HEK293T (cell line): ENCODE measurements at places on chromosomes 2 and 18.

- DNase-seq, result no peak
Observed at GRCh38 chr2:241618829-241619228, 18.1 kb downstream of the THAP4 start.

GRCh38 chr2:206863196-206863595 lies 76.1 kb upstream of the CPO start:
- no peak for DNase-seq

GRCh38 chr2:225074366-225074765 lies 32.1 kb upstream of the DOCK10 start:
- DNase-seq, result no peak

- DNase-seq, result no peak
Observed at GRCh38 chr2:150371044-150371818, 116.2 kb downstream of the RND3 start.

- DNase-seq, result no peak
Observed at GRCh38 chr18:44568986-44569385, 111.7 kb upstream of the SETBP1 start.

DNA sequence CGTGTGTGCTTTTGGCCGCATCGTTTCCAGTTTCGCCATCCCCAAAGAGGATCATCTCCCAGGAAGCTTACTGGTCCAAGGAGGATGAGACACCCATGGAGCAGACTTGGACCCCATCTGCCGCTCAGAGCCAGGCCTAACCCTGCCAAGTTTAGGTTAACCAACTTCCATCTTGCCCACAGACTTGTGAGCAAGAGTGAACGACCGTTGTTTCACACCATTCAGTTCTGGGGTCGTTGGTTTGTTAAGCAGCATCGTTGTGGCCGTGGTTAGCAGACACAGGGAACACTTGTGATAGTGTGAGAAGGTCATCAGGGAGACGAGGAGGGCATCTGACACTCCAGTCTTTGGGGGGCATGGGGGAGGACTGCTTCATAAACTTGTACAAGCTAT lies 15.1 kb downstream of the IL1R2 start:
- no peak for DNase-seq

GRCh38 chr2:64238799-64239198 lies 94.6 kb upstream of the PELI1 start:
- DNase-seq, result no peak
